CD4-positive, alpha-beta T cell treated with Interferon gamma for 1 hour (primary cell): ENCODE measurements at places on chromosomes 1 and 21.

GRCh38 chr1:206040328-206040727, 12.6 kb upstream of the RHEX start:
- DNase-seq: no peak

DNA sequence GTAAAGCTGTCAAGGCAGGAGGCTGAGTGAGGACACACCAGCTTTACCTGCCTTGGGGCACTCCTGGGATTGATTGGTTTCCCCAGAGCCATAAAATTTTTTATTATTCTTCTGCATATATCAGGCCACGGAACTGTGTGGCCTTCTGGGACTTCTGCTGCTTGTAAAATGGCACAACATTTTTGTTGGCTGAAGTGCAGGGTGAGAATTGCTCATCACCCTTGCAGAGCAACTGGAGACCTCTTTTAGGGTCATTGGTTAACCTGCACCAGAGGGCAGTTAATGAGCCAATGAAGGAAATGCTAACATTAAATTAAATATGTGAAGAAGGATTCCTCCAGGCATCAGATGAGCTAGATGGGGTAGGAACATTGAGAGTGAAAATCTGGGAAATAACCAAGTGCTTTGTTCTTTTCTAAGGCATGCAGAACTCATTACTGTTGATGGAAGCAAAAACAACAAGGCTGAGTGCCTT, 87.7 kb downstream of the LTN1 start:
- DNase-seq: no peak

DNA sequence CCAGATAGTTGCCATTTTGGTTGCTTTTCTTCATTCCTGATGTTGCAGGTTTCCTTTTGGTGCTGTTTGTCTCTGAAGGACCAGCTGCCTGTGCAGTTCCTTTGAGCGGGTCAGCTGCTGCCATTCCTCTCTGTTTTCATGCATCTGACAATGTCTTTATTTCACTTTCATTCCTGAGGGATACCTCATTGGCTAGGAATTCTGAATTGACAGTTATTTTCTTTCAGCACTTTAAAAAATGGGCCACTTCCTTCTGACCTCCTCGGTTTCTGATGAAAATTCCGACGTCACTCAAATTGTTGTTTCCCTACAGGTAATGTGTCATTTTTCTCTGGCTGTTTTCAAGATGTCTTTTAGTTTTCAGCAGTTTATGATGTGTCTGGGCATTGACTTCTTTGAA, 24.8 kb downstream of the CCSAP start:
- DNase-seq: no peak

DNA sequence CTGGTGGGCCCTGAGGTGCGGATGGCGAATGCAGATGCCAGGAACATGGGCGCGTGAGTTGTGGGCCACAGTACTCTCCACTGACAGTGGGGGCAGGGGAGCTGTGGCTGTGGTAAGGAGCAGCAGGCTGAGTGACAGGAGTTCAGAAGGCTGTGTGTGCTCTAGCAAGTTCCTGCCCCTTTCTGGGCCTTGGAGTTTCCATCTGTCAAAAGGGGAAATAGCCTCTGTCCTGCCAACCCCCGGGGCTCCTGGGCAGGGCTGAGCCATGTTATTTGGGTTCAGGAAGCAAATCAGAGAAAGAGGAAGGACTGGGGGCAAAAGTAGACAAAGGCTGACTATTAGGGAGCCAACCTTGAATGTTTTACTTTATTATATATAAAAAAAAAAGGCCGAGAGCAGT, 19.5 kb upstream of the MFN2 start:
- DNase-seq: peak; percentile 46

DNA sequence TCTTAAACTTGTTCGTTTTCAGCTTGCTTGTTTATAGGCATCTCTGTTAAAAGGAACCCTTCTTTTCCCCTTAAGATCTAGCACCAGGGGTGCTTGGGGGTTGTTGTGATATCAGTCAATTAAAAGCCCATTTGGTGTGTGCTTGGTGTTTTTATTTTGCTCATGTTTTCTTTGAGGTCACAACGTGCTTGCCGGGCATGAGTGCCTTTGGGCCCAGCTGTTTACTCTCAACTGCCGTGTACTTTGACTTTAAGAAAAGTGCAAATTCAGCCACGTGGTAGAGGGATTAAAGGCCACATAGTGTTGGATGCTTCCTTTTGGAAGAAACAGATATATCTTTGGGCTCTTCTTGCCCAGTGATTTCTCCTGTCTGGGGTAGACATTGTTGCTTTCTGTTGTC, 10.5 kb downstream of the ARID1A start:
- DNase-seq: no peak

GRCh38 chr1:2597441-2598328, 11.1 kb downstream of the PRXL2B start:
- no peak for DNase-seq

- no peak for DNase-seq
These were observed 307.0 kb upstream of the NR5A2 start for GRCh38 chr1:199720496-199720895.

GRCh38 chr1:45493116-45493697, 2.2 kb upstream of the TESK2 start:
- peak; percentile 43 for DNase-seq

GRCh38 chr1:237568955-237569354, 321.8 kb downstream of the ZP4 start:
- no peak for DNase-seq

DNA sequence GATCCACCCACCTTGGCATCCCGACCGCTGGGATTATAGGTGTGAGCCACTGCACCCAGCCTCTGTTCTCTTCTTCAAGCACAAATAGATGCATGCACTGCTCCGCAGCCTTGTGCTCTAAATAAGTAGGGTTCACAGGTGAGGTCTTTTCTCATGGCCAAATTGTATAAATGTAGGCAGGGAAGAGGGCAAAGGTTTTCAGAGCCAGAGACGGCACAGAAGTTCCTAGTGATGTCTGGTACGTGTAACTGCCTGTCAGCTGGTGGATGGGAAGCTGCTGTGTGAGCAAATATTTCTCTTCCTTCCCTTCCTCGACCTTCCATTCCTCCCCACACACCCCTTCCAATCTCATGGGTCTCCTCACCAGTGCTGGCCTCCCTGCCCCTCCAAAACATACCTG, 70.8 kb upstream of the FAM20B start:
- DNase-seq: no peak

GRCh38 chr1:45796946-45797345, 6.5 kb upstream of the MAST2 start:
- DNase-seq: no peak

DNA sequence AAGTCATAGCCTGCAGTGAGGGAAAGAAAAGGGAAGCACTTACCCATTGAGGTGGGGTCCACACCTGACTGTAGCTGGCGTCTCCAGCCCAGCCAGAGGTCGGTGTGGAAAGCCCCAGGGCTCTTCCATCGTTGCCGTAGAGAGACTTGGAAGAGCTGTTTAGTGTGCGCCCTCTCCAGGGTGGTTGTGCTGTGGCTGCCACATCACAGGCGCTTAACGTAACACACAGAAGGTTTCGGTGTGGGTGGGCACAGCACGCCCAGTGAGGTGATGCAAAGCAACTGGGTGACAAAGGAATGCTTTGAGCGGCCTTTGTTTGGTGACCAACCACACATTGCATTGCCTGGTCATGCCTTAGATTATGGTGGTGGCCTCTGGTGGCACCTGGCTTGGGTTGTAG, 36.8 kb upstream of the KIF1B start:
- peak; percentile 4 for DNase-seq

DNA sequence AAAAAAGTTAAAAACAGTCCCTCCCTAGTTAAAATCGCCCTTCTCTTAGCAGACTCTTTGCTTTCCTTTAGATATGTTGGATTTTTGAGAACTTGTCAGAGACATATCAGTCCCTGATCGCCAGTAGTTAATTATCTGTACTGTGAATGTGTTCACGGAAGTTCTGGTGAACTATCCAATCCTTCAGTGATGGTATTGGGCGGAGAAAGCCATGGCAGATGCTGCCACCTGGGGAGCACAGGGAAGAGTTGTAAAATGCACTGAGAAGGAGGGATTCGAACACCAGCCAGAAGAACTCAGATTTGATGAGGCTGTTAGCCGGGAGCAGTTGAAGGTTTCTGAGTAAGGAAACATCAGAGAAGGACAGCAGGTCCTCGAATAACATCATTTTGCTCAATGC, 17.5 kb upstream of the KIF14 start:
- DNase-seq: no peak

- no peak for DNase-seq
These were observed 124.8 kb downstream of the DISC1 start for GRCh38 chr1:231751415-231751814.

DNA sequence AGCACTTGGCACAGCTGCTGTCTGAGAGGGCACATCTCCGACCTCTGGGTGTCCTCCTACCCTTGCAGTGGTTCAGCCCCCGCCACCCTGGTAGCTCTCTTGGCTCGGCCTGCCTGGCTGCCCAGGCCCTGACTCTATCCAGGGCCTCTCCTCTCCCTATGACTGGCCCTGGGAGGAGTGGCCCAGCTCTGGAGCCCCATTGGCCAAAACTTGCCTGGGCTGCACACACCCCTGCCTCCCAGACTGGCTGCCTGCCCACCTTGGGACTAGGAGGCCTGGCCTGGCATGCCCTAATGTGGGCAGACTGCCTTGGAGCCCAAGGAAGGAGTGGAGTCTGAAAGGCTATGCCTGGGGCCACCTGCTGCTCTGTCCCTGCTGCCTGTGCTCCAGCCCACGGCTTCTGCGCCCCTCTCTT, 33.6 kb downstream of the ACOT11 start:
- DNase-seq: no peak

DNA sequence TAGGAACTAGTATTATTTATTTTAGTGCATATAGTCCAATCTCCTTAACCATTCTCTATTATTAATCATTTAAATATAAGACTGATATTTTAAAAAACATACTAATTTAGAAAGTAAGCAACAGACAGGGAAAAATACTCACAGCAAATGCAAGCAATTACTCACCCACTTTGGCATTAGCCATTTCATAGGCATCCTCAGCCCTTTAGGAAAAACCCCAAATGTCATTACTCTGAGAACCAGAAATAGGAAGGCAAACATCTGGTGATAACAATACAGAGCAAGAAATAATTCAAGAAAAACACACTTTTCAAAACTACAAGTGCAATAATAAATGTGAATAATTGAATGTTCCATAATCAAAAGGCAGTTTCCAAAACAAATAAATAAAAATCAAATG, 545.1 kb downstream of the PLPP3 start:
- DNase-seq: no peak

- no peak for DNase-seq
These were observed 888 bp upstream of the COL18A1 start for GRCh38 chr21:45403825-45404729.

GRCh38 chr1:192552760-192553191, 22.8 kb upstream of the RGS1 start:
- no peak for DNase-seq

DNA sequence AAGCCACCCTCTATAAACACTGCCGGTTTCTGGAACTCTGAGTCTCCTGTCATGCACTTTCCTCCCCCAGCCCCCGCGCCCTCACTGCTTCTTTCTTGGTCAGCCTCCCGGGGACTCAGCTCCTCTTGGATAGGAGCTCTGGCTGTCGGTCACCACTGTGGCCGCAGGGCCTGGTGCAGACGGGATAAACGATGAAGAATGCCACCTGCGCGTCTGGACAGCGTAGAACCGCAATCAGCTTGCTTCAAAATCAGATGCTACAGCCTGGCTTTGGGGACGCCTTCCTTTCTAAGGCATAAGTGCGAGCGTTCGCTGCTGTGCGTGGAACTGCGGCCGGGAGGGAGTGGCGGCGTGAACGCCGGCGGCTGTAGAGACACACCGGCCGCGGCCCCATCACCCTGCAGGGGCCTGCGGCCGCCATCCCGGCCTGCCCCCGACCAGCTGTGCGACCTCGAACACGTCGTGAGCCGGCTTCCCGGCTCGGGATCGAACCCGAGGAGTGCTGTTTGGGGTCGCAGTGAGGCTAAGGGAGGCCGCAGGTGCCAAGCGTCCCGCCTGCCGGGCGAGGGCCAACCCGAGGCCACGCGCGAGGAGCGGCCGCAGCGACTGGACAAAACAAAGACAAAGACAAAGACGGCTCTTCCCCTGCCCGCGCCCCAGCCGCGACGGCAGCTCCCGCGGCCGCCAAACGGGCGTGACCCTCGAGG, 688 bp downstream of the PTTG1IP start:
- DNase-seq: no peak

DNA sequence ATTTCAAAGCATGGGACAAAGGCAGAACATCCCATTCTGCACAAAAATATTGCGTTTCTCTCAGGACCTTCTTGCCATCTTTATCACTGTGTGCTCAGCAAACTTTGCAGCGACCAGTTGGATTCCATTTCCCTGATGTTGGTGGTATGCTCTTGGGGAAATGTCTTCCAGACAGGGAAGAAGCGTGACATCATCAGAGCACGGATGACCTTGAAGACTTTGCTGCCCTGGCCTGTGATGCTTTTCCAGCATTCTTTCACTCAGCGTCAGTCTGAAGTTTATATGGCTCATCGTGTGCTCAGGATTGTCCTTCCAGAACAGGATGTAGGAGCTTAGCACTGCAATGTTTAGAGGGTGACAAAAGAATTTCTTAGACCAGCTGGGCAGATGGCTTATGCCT, 131.4 kb upstream of the F3 start:
- no peak for DNase-seq

GRCh38 chr1:110133436-110133835, 16.9 kb upstream of the SLC6A17 start:
- DNase-seq: no peak

- peak; percentile 59 for DNase-seq
These were observed 54.8 kb upstream of the SOD1 start for GRCh38 chr21:31604591-31605190.

DNA sequence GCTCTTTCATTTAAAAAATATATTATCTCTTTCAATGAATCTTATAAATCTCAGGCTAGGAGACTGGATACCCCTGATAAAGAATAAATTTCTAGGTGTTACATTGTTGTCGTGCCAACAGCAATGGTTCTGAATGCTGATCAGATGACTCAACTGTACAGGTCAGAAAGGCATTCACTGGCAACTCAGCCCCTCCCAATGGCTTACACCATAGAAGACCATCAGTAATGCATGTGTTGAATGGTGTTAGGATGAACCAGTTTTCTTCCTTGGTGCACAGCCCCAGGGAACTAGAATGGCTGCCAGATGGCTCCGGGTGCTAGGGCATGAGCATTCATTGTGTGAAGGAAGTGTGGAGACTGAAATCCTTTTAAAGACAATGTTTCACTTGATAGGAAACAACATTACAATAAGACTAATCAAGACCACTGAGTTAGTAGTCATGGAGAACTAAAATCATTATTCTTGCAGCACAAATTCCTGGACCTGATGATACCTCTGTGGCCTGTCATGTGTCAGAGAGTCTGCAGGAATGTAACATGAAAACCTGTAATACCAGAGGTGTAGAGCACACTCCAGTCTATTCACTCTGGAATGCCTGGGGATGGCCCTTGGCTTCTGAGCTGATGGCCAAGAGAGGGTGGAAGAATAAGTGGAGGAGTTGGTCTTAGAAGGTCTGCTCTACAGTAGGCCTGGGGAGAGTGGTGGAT, 187.7 kb upstream of the LMO4 start:
- no peak for DNase-seq

DNA sequence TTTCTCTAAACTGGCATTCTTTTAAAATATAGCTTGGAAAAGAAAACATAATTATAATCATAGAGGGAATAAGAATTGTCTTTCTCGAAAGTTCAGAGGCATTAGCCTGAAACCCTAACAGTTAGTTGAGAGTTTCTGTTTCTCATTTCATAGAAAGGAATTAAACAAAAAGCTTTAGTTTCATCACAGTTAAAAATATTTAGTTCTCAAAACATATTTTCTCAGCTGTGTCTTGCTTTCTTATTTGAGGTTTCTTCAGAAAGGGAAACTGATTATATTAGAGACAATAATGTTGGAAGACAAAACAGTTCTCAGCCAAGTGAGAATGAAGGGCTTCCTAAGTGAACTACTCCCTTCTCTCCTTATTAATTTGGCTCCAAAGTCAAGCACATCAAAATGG, 75.4 kb upstream of the C1orf105 start:
- DNase-seq: no peak
